H4 (cell line): ENCODE measurements at places on chromosomes 5 and 9. TPM values are rescaled to one million over a fixed set of nuclear protein-coding genes. Genes with fewer than 3 reads are reported as not detected.

GRCh38 chr5:103110403-103110802 is 9.5 kb downstream of the GIN1 start:
- DNase-seq = no peak

The NEUROG1 gene
- not detected in 2 replicates for total RNA-seq

GRCh38 chr9:128611600-128612394 is 44.9 kb downstream of the DYNC2I2 start:
- DNase-seq = no peak

- peak; percentile 15 for DNase-seq
These were observed 426 bp downstream of the C7 start for GRCh38 chr5:40909723-40910122.

GRCh38 chr5:115329475-115329874 is 33.0 kb upstream of the CCDC112 start:
- DNase-seq = no peak

DNA sequence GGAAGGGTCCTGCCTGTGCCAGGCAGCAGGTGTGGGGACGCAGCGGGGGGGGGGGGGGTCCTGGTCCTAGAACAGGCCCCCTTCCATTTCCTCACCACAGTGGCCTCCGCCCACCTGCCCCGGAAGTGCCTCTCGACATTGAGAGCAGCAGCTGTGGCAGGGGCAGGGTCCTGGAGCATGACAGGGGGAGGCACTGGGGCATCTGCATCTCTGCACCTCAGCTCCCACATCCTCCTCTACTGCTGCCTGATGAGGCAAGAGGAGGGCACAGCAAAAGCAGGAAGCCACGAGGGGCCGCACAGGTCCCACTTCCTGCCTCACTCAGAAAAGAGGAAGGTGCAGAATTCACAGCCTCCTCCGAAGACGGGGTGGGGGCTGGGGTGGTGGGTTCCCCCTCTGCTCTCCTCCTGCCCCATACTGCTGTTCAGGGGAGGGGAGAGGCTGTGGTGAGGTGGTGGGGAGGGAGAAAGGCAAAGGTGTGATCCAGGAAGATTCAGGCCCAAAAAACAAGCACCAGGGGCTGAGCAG is 14.8 kb downstream of the AKNA start:
- DNase-seq = no peak

DNA sequence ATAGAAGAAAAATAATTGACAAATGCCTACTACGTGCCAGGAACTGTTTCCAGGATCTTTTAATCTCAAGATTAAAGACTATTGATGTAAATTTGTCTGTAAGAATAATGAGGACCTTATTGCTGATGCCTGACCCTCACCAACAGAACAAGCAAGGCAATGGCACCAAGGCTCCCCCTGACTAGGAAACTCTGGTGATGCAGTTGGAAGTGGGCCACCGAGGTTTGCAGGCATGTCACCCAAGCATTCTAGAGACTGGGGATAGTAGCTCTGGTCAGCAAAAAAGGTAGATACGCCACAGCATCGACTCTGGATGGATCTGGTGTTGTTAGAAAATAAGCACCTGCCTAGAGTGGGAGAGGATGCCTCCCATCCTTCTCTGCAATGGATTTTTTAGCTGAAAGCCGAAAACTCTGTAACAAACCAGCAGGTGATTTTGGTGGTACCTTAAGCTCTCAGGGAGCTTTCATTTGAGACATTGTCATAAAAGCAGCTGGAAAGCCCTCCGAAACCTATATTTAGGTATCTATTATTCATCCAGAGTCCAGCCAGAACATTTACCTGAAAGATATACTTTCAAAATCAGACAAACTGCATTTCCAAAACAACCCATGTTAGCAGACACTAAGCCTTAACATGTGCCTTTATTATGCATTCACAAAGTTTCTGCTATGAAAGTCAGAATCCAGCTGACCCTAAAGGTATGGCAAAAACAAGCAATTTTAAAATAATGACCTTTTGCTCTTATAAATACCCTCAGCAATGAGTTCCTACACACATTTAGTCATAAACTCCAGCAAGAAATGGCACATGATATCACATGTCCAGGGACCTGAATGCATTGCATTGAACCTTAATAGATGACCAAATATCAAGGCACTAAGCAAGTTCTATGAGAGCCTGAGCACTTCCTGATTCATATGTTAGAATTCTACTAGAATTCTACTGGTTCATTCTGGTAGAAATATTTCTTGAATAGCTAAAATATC is 308.4 kb downstream of the PDE4D start:
- no peak for DNase-seq

The DOK3 gene
- 0.08 and 1.1 TPM in 2 replicates for total RNA-seq

GRCh38 chr5:50359187-50359586 is 81.9 kb downstream of the EMB start:
- no peak for DNase-seq

The ITGA1 gene
- total RNA-seq = 16.0 and 23.8 TPM in 2 replicates

- DNase-seq = peak; percentile 39
These were observed 7.0 kb upstream of the UGT3A2 start for GRCh38 chr5:36073595-36074216.

DNA sequence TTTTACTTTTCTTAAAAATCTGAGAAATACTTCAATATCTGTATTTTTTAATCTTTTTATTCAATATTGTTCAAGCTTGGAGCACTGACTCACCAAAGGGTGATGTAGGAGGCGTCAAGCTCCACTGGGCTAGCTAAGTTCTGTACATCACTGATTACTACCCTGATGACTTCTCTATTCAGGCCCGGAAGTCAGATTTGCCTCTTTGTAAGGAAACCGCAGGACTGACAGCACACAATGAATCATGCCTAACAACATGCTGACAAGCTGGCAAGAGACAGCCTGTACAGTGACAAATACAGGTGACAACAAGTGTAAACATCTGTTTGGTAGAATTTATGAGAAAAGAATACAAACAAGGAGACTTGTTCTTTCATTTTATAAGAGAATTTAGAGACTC is 627.9 kb upstream of the RORB start:
- DNase-seq = peak; percentile 80

GRCh38 chr9:82604947-82605656 is 457.8 kb downstream of the RASEF start:
- DNase-seq = peak; percentile 18

- no peak for DNase-seq
These were observed 99.1 kb downstream of the DPYSL3 start for GRCh38 chr5:147410496-147411358.

- DNase-seq = no peak
These were observed 154.1 kb downstream of the ADAMTS12 start for GRCh38 chr5:33737697-33738096.

The NUDT12 gene
- total RNA-seq = 9.9 and 15.9 TPM in 2 replicates

The HIGD2A gene
- total RNA-seq = 182 and 212 TPM in 2 replicates

DNA sequence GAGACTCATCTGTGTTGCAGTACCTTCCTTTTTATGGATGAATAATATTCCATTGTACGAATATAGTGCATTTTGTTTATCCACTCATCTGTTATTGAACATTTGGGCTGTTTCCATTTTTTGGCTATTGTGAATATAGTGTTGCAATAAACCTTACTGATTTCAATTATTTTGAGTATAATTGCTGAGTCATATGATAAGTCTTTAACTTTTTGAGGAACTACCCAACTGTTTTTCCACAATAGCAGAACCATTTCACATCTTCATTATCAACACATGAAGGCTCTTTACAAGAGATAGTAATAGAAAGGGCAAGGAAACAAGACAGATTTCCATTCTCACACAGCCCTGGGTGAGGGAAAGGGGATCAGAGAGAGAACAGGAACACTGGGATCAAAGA is 329.2 kb downstream of the RAB3C start:
- DNase-seq = no peak

The ADAMTS12 gene
- total RNA-seq = 11.6 and 14.7 TPM in 2 replicates

The CER1 gene
- not detected in 2 replicates for total RNA-seq

GRCh38 chr5:140042393-140042642 is 781 bp downstream of the NRG2 start:
- DNase-seq = no peak
